ENCODE measurements at places on chromosomes 12 and 14.
A peak's percentile ranks its signal among the peaks of the same experiment; 100 is the strongest.

GRCh38 chr12:46524778-46525177 lies 152.2 kb upstream of the SLC38A2 start:
- DNase-seq: no peak

DNA sequence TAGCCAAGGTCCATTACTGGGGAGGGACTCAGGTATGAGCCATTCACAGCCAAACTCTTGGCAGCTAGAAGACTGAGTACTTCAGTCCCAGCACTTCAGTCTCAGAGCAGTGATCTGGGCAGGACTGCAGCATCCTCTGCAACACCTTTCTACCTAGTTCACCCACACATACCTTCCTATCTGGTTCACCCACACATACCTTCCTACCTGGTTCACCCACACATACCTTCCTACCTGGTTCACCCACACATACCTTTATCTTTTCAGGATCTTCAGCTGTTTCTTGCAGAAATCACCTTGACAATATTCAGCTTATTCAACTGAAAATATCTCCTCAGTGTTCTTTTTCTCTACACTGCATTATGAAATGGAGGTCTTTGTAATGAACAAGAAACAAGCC lies 101.3 kb downstream of the SRGAP1 start:
- DNase-seq: no peak

GRCh38 chr12:9858135-9858534 lies 11.0 kb downstream of the CLEC2B start:
- DNase-seq: no peak

- no peak for DNase-seq
These were observed 35.1 kb downstream of the TRPV4 start for GRCh38 chr12:109797905-109798669.

DNA sequence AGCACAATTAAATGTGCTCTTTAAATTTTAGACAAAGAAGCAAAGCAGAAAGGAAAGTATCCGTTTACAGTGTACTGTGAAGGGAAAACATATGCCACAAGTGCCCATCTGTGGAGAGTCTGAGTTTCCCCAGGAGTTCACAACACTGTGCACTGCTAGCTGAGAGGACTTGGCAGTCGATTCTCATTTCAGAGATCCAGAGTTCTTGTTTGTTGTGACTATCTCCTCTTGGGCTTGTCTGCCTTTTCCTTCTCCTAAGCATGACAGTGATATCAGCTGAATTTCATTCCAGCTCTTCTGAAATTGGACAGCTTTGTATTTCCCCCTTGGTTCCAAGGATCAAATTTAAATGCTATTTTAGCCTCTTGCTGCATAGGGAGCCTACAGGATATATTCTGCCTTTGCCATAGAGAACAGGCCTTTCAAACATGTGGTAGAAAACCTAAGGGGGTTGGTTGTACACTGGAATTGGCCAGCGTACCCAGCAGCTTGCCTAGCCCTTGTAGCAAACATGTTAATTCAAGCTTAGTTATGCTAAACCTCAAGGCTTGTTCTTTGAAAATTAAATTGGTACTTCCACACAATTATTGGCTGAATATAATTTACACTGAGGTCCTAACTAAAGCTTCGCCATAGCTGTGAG lies 259.2 kb upstream of the NOVA1 start:
- no peak for DNase-seq

- no peak for DNase-seq
These were observed 63.8 kb downstream of the SUSD6 start for GRCh38 chr14:69675245-69675583.

- peak; percentile 4 for DNase-seq
These were observed 2.2 kb upstream of the KCNH3 start for GRCh38 chr12:49536526-49537071.

DNA sequence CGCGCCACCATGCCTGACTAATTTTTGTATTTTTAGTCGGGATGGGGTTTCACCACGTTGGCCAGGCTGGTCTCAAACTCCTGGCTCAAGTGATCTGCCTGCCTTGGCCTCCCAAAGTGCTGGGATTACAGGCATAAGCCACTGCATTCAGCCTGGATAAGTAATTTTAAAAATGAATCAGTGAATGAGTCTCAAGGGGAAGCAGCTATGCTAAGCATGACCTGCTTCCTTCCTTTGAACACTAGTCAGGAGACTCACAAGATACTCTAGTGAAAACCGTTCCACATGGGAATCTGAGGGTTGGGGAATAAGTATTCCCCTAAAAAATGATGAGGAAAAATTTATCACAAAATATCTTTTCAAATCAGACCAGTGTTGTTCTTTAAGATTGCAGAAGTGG lies 10.7 kb upstream of the FAM234B start:
- DNase-seq: no peak

- no peak for DNase-seq
These were observed 32.5 kb downstream of the MPHOSPH9 start for GRCh38 chr12:123200414-123200813.

DNA sequence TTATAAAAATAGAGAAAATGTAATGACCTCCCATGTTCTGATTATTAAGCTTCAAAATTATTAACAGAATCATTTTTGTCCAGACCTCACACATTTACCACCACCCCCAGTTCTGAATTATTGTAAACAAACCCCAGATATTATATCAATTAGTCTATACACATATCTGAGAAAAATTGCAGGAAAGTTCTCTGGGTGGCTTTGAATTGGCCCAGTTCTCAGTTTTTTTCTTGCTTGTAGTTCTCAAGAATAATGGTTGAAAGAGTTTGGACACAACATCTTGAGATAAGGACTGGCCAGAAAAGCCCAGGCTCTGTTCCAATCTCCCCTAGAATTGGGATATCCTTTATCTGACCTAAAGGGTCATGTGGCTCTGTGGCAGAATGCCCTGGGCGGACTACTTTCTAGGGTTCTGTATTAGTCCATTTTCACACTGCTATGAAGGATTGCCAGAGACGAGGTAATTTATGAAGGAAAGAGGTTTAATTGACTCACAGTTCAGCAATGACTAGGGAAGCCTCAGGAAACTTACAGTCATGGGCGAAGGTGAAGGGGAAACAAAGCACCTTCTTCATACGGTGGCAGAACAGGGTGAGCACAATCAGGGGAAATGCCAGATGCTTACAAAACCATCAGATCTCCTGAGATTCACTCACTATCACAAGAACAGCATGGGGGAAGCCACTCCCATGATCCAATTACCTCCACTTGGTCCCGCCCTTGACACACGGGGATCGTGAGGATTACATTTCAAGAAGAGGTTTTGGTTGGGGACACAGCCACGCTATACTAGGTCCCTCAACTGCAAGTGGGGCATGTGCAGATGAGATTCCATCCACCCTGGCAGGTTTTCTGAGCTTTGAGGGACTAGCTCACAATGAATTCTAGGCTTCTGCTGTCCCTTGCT lies 1504.6 kb upstream of the FLRT2 start:
- no peak for DNase-seq

GRCh38 chr14:99860219-99860618 lies 67.0 kb downstream of the EML1 start:
- no peak for DNase-seq

GRCh38 chr14:40113671-40114070 lies 681.4 kb upstream of the FBXO33 start:
- DNase-seq: no peak

DNA sequence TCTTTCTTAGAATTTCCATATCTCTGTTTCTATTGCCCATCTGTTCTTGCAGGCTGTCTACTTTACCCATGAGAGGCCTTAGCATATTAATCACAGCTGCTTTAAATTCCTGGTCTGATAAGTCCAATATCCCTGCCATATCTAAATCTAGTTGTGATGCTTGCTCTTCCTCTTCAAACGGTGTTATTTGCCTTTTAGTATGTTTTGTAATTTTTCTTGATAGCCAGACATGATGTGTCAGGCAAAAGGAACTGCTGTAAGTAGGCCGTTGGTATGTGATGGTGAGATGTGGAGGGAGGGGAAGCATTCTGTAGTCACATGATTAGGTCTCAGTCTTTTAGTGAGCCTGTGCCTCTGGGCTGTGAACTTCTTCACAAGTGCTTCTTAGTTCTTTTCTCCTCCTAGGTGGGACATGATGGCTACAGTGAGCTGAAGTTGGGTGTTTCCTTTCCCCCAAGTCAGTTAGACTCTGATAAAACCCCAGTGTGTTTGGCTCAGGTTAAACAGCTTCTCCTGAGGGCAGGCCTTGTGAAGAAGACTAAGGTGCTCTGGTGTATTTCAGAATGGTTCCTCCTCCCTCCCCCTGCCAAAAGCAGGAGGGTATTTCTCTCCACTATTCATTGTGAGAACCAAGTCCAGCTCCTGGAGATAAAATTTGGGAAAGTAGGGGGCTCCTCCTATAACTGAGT lies 195.9 kb upstream of the PARP11 start:
- DNase-seq: peak; percentile 3

GRCh38 chr12:3230758-3231375 lies 153.7 kb downstream of the TSPAN9 start:
- DNase-seq: no peak

DNA sequence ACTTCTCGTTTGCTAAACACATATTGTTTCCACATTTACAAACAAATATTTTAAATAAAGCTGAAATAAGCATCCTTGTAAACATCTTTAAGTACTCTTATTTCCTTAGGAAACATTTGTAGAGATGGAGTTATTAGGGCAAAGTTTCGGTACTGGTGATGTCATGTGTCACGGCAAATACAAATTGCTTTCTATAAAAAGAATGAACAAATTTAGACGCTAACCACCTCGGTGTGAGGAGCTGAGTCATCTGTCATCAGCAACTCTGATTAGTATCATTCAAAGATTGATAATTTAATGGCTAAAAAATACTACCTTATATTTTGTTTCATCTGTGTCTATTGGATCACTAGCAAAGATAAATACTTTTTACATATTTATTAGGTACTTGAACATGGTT lies 982.0 kb downstream of the VRK1 start:
- no peak for DNase-seq
